ENCODE measurements at places on chromosomes 6 and 20.

DNA sequence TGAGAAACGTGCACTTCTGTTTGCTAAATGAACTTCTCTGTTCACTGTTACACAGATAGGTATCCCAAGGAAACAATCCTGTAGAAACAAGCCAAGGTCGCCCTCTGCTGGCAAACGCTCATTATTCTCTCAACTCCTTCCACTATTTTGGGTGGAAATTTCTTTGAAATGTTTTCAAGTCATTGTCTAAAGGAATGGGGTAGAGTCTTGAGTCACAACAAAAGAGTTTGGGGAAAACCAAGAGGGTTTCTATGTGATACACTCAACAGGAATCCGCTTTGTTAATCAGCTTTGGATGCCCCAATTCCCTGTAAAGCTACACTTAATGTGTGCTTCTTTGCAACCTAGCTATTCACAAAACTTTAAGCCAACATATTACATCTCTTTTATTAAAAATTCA, 4.6 kb upstream of the RAE1 start:
- DNase-seq: peak; percentile 53

DNA sequence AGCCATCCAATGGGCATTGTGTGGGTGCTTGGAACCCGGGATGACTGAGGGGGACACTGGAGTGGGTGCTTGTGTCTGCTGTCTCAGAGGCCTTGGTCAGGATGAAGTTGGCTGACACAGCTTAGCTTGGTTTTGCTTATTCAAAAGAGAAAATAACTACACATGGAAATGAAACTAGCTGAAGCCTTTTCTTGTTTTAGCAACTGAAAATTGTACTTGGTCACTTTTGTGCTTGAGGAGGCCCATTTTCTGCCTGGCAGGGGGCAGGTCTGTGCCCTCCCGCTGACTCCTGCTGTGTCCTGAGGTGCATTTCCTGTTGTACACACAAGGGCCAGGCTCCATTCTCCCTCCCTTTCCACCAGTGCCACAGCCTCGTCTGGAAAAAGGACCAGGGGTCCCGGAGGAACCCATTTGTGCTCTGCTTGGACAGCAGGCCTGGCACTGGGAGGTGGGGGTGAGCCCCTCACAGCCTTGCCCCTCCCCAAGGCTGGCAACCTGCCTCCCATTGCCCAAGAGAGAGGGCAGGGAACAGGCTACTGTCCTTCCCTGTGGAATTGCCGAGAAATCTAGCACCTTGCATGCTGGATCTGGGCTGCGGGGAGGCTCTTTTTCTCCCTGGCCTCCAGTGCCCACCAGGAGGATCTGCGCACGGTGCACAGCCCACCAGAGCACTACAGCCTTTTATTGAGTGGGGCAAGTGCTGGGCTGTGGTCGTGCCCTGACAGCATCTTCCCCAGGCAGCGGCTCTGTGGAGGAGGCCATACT, 49.4 kb downstream of the PYGB start:
- no peak for DNase-seq

DNA sequence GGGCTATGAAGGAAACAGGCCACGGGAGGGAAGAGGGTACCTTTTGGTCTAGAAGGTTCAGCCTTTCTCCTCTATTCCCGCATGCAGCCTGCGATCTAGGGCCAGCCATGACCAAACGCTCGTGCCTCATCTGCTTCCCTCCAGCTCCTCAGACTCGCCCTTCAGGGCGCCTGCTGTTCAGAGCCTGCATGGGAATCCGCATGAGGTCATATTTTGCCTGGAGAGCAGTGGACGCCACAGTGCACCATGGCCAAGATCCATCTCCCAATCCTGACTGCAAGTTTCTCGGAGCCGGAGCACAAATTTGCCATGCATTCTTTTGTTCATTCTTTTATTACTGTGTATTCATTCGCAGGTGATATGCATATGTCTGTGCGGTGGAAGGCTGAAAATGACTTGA, 608.1 kb downstream of the QKI start:
- no peak for DNase-seq

GRCh38 chr20:1802385-1803060, 92.7 kb upstream of the SIRPA start:
- DNase-seq: peak; percentile 89

GRCh38 chr20:33133373-33133941, 34.5 kb upstream of the BPIFA2 start:
- no peak for DNase-seq

DNA sequence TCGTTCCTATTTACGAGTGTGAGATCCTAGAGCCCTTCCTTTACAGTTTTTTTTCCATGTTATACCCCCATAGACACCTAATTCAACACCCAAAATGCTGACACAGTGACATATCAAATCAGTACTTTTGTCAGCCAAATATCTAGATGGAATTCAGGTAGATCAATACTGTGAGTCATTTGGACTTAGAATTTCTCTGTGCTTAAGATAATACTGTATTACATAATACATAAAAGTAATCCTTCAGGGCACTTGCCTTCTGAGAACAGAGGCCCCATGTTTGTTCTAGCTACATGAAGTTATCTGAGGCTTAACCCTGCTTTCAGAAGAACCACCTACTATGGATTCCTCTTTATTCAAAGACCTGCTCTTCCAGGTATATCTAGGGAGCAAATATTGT, 623.1 kb downstream of the PHF3 start:
- DNase-seq: no peak

DNA sequence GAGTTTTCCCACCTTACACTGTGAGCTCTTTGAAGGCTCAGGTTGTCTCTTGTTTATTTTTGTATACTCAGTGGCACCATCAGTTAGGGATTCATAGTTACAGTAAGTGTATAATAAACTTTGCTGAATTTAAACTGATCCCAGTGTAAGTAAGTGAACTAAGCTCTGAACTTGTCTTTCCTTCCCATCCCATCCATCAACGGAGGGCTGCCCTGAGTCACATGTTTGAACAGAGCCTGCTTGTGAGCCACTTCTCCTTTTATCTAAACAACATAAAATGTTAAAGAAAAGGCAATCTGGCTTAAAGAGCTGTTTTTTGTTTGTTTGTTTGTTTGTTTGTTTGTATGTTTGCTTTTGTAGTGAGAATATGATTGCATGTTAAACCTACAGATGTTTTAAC, 185.7 kb upstream of the MARCKS start:
- no peak for DNase-seq

DNA sequence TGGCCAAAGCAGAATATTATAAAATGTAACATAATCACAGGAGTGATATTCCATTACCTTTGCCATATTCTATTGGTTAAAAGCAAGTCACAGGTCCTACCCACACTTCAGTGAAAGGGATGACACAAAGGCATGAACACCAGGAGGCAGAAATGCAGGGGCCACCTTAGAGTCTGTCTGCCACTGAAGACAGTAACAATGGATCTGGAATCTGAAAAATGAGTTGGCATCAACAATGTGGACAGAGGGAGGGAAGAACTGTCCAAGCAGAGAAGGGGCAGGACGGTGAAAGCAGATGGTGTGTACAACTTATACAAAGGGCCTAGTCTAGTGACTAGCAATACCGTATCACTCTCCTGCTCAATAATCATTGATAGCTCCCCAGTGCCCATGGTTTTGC, 6.6 kb upstream of the LPIN3 start:
- no peak for DNase-seq

- peak; percentile 22 for DNase-seq
Observed at GRCh38 chr6:3259491-3259958, 778 bp downstream of the PSMG4 start.

GRCh38 chr6:41715795-41716515, 19.5 kb downstream of the TFEB start:
- no peak for DNase-seq

- no peak for DNase-seq
Observed at GRCh38 chr20:44019638-44020335, 105.1 kb downstream of the TOX2 start.

All from hippocampal formation (tissue), 2 donors.